CD14-positive monocyte (primary cell): ENCODE measurements at places on chromosomes 7 and 10.

- H3K4me1 ChIP-seq = no peaks in the 10 kb centered on the region
- no peak overlapping the region for H3K4me3 ChIP-seq
- H3K27me3 ChIP-seq = no peaks in the 10 kb centered on the region
- no peak overlapping the region for H3K27ac ChIP-seq
- no peaks in the 10 kb centered on the region for H3K36me3 ChIP-seq
- DNase-seq = no peak
These were observed 71.3 kb upstream of the ARMC3 start for GRCh38 chr10:22856444-22857074.

DNA sequence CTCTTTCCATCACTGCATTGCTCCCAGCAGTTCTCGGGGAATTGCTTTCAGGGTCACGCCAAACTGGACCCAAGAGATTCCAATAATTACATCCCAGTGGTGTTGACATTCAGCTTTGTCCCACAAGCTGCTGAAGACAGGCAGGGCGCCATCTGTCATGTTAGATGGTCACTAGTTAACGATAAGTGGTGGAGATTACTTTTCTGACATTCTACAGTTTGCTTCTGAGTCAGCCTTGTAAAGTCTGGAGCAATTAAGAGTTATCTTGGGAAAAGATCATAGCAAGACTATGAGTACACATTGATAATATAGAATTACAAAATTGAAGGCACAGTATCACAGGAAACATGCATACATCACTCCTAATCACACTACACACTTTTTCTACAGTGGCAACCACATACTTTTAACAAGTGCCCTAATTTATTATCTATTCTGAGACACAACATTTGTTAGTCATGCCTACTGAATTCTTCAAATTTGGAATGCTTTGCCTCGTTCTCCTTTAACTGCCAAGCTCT lies 41.9 kb downstream of the SEMA3C start:
- H3K27ac ChIP-seq = no peak overlapping the region
- H3K36me3 ChIP-seq = no peaks in the 10 kb centered on the region
- H3K27me3 ChIP-seq = no peaks in the 10 kb centered on the region
- no peak overlapping the region for H3K4me3 ChIP-seq

DNA sequence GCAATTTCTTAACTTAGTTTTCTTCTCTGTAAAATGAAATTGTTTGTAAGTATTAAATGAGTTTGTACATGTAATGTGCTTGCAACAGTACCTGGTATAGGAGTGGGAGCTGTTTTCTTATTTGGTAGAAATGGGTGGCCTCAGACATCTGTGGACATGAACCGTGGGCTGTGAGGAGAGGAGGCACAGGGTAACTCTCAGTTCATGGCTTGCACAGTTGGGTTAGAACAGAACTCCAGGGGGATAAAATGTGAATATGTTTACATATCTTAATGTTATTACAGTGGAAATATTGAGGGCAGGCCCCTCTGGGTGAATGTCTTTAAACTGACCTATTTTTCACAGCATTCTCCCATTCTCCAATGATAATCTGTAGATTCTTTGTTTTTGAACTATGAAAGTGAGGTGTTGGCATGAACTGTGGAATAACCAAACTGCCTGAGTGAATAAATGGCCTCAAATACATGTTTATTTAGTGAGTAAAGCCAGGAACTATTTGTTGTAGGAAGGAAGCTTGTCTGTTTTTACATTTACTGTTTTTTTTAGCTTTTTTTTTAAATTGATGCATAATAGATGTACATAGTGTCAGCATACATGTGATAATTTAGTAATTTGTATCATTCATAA lies 2.6 kb downstream of the ABCA13 start:
- no peak overlapping the region for H3K4me3 ChIP-seq
- H3K4me1 ChIP-seq = peaks cover 4% of the 10 kb centered on the region
- H3K27ac ChIP-seq = no peak overlapping the region
- no peak for DNase-seq
- H3K27me3 ChIP-seq = no peaks in the 10 kb centered on the region
- no peaks in the 10 kb centered on the region for H3K36me3 ChIP-seq

GRCh38 chr7:42084263-42084662 lies 152.7 kb downstream of the GLI3 start:
- no peak overlapping the region for H3K4me3 ChIP-seq
- no peaks in the 10 kb centered on the region for H3K36me3 ChIP-seq
- H3K27ac ChIP-seq = no peak overlapping the region
- H3K4me1 ChIP-seq = peaks cover 2% of the 10 kb centered on the region
- DNase-seq = no peak
- no peaks in the 10 kb centered on the region for H3K27me3 ChIP-seq

DNA sequence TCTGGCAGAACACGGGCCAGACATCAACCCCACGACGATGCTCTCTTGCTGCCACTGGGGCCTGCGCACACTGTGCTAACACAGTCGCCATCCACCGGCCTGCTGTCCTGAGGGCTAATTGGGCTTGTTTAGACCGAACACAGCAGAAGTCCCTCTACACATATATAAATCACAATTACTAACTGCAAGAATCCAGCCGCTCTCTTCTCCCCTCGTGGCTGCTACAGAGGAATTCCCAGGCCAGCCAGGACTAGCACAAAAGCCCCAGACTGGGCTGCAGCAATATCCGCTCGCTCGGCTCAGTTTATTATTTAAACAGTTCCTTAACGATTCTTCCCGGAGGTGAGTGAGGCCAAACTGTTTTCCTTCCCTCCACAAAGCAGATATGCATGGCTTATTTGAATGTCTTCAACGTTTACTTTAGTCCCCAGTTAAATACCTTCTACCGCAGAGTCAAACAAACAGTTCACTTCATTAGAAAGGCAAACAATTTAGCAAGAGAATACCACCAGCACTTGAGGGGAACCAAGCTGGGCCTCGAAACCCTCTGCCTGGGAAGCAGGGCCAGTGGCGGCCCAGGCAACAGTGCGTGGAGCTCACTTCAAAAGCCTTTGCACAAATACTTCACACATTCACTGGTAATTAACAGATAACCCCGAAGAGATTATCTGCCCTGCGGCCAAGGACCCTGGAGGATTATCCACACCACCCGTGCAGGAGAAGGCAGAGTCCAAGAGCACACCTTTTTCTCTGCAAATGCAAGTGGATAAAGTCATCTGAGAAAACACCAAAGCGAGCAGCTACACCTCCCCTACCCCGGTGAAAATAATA lies 145.3 kb downstream of the GLI3 start:
- H3K4me3 ChIP-seq = no peak overlapping the region
- no peaks in the 10 kb centered on the region for H3K27me3 ChIP-seq
- no peak overlapping the region for H3K27ac ChIP-seq
- no peak for DNase-seq
- H3K36me3 ChIP-seq = no peaks in the 10 kb centered on the region
- H3K4me1 ChIP-seq = peaks cover 17% of the 10 kb centered on the region

- no peak for DNase-seq
- H3K4me3 ChIP-seq = no peak overlapping the region
- peaks cover 48% of the 10 kb centered on the region for H3K4me1 ChIP-seq
- no peaks in the 10 kb centered on the region for H3K27me3 ChIP-seq
- peak overlapping the region; percentile 80 for H3K27ac ChIP-seq
These were observed 7.5 kb downstream of the STN1 start for GRCh38 chr10:103910442-103911012.

GRCh38 chr7:116583653-116584052 lies 58.8 kb downstream of the CAV1 start:
- no peaks in the 10 kb centered on the region for H3K36me3 ChIP-seq
- H3K4me1 ChIP-seq = peaks cover 9% of the 10 kb centered on the region
- no peaks in the 10 kb centered on the region for H3K27me3 ChIP-seq
- no peak overlapping the region for H3K27ac ChIP-seq

DNA sequence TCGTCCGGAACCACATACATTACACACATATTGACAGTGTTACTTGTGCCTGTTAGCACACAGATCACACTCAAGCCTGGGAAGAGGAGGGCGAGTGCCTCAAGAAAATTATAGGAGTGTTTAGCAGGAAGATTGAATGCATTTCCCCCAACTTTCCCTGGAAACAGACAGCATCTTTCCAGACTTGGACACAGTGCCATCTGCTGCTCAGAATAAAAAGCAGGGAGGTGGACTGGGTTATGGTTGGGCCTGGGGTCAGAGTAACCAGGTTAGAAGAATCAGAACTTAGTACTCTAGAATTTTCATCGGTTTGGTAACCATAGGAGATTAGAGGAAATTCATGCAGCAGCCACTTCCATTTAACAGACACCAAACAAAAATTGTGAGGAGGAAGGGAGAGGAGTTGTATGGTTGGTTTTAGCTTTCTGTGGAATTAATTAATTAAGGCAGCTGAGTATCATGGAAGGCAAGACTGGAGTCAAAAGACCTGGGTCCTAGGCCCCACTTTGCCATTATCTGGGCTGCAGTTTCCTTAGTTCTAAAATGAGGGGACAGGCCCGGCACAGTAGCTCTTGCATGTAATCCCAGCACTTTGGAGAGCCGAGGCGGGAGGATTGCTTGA lies 43.4 kb upstream of the OPTN start:
- H3K27ac ChIP-seq = no peak overlapping the region
- no peak overlapping the region for H3K4me3 ChIP-seq
- H3K27me3 ChIP-seq = no peaks in the 10 kb centered on the region
- H3K36me3 ChIP-seq = no peaks in the 10 kb centered on the region
- no peaks in the 10 kb centered on the region for H3K4me1 ChIP-seq

DNA sequence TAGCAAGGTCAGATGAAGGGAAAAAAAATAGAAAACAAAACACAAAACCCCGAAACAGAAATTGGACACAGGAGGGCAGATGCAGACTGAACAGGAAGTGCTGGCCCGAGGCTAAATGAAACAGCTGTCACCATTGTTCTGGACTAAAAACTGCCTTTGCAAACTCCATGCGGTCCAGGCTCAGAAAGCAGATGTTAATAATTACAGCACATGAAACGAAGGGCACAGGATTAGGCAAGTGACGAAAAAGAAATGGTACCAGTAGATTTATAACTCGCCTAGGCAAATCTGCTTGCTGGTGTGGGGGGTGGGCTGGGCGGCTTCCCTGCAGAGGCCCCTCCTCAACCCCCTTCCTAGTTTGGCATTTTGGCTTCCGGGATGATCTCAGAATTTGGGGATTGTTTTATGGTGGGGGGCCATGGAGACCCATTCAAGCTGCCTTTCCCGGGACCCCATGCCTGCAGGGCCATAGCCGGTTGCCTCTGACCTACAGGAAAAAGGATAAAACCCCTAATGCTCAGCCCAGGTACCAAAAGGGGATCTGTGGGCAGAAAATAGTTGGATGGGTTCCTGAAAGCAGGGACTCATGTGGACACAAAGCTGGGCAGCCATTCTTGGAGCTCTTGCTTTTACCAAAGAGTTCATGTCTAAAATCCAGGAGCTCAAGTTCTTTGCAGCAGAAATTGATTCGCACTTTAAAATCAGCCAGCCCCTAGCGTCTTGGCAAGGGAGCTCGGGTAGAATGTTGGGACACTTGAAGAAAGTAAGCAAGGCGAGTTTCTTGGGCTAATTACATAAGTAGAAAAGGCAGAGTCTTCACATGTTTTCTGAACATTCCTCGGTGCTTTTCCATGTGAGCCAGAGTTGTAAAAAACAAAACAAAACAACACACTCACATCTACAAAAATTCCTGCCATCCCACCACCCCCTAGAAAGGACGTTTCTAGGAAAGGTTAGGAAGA lies 39.0 kb upstream of the EMX2 start:
- H3K4me1 ChIP-seq = no peaks in the 10 kb centered on the region
- no peak for DNase-seq
- H3K36me3 ChIP-seq = no peaks in the 10 kb centered on the region
- no peak overlapping the region for H3K4me3 ChIP-seq

DNA sequence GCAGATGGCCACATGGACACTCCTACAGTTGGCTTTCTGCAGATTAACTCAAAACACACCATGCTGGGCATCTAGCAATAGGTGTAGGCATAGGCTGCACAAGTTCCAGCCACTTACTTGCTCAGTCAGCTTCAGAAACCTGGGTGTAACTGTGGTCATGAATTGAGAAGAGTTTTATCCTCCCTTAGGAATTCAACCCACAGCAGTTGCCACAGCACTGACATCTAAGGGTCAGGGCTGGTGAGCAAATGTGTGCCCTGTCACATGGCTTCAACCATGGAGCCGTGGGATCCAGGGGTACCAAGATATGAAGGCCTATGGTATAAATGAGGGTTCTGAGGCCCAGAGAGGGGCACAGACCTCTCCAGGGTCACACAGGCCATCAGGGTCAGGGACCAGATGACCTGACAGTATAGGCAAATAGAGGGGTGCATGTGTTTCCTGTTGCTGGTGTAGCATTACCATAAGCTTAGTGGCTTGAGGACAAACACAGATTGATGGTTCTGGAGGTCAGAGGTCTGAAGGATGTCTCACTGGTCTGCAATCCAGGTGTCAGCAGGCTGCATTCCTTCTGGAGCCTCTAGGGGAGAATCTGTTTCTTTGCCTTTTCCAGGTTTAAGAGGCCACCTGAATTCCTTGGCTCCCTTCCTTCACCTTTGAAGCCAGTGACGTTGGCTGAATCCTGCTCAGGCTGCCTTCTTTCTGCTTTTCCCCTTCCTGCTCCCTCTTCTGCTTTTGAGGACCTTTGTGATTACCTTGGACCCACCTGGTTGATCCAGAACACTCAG lies 24.1 kb downstream of the MINDY4 start:
- no peak for DNase-seq
- no peaks in the 10 kb centered on the region for H3K36me3 ChIP-seq
- H3K27me3 ChIP-seq = no peaks in the 10 kb centered on the region
- no peaks in the 10 kb centered on the region for H3K4me1 ChIP-seq
- no peak overlapping the region for H3K27ac ChIP-seq
- no peak overlapping the region for H3K4me3 ChIP-seq

GRCh38 chr10:130180416-130180815 lies 44.2 kb downstream of the GLRX3 start:
- H3K36me3 ChIP-seq = peaks cover 60% of the 10 kb centered on the region
- no peaks in the 10 kb centered on the region for H3K27me3 ChIP-seq
- no peak for DNase-seq
- H3K4me3 ChIP-seq = no peak overlapping the region
- H3K4me1 ChIP-seq = no peaks in the 10 kb centered on the region

DNA sequence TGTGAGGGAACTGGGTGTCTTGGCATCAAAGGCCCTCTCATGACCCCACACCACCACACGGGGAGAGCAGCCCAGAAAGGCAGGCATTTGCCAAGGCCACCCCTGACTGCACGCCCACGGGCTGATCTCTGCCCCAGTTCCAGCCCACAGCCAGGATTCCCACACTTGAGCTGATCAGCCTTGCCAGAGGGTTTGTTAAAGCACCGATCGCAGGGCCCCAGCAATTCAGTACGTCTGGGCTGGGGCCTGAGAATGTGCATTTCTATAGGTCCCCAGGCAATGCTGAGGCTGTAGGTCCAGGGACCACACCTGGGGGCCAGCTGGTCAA lies 103.9 kb downstream of the TNS3 start:
- no peak for DNase-seq
- H3K27ac ChIP-seq = no peak overlapping the region
- H3K4me3 ChIP-seq = no peak overlapping the region
- H3K4me1 ChIP-seq = peaks cover 66% of the 10 kb centered on the region
- peaks cover 26% of the 10 kb centered on the region for H3K36me3 ChIP-seq
